ENCODE measurements at places on chromosomes 7 and 10.

- no peak for DNase-seq
Observed at GRCh38 chr7:121940918-121941317, 68.0 kb downstream of the PTPRZ1 start.

DNA sequence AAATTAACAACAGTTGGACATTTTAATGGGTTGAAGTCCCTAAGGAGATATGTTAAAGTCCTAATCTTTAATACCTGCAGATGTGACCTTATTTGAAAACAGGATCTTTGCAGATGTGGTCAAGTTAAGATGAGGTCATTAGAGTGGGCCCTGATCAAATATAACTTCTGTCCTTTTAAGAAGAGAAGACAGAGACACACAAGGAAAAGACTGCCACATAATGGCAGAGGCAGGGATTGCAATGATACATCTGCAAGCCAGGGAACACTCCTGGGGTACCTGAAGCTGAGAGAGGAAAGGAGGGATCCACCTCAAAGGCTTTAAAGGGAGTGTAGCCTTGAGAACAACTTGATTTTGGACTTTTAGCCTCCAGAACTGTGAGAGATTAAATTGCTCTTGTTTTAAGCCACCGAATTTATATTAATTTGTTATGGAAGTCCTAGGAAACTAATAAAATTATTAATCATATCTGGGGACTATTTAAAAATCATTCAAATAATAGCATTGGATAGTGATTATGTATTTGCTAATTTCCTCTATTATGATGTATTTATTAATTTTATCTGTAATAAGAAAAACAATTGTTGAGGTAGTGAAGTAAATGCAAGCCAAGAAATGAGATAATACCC is 700.0 kb upstream of the PCDH15 start:
- no peak for DNase-seq

GRCh38 chr10:107915215-107915610 is 750.7 kb upstream of the SORCS1 start:
- no peak for DNase-seq

DNA sequence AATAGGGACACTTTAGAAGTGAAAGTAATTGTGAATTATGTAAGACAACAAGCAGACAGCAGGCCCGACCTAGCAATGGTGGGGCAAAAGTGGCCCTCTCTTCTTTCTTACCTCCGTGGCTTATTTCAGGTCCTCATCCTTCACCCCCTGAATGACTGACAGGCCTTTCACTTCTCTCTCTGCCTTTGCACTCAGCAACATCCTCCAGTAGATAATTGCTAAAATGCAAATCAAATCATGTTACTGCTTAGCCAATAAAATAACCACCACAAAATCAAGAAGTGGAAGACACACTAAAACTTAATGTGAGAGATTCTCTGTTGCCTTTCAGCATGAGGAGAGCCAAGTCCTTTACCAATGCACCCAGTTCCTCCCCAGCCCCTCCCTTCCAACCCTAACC is 274.6 kb upstream of the ZNF32 start:
- no peak for DNase-seq

- DNase-seq = peak; percentile 25
Observed at GRCh38 chr7:98211676-98212531, 665 bp downstream of the BHLHA15 start.

GRCh38 chr7:91050677-91051076 is 213.6 kb upstream of the FZD1 start:
- peak; percentile 55 for DNase-seq

GRCh38 chr10:3525832-3526449 is 259.1 kb downstream of the KLF6 start:
- peak; percentile 89 for DNase-seq

DNA sequence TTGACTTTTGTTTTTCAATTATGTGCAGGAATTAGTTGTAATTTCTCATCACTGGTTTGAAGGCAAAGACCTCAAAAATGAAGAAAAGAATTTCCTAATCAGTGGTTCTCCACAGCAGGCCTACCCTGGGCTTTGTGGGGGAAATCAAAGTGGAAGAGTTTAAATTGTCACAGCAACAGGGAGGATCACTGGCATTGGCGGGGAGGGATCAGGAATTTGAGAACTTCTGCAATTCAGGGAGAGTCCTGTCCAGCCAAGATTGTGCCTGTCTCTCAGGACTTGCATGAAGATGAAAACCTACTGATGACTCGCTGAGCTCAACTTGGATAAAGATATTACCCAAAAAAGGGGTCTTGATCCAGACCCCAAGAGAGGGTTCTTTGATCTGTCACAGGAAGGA is 70.1 kb downstream of the HACD1 start:
- peak; percentile 17 for DNase-seq

GRCh38 chr7:88337572-88337971 is 30.9 kb upstream of the STEAP4 start:
- no peak for DNase-seq

- DNase-seq = no peak
Observed at GRCh38 chr10:120145107-120145506, 252.6 kb downstream of the SEC23IP start.

- DNase-seq = peak; percentile 23
Observed at GRCh38 chr10:118966076-118966849, 63.3 kb upstream of the NANOS1 start.

DNA sequence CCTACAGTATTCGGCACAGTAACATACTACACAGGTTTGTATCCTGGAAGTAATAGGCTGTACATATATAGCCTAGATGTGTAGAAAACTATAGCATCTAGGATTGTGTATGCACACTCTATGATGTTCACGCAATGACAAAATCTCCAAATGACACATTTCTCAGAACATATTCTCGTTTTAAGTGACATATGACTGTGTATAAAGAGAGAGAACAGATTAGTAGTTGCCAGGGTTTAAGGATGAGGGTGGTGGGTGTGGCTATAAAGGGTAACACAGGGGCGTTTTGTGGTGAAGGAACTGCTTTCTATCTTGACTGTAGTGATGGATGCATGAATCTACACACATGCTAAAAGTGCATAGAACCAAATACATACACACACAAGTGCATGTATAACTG is 101.2 kb downstream of the ARL4A start:
- DNase-seq = no peak

- DNase-seq = no peak
Observed at GRCh38 chr7:130908345-130909160, 174.5 kb upstream of the KLF14 start.

DNA sequence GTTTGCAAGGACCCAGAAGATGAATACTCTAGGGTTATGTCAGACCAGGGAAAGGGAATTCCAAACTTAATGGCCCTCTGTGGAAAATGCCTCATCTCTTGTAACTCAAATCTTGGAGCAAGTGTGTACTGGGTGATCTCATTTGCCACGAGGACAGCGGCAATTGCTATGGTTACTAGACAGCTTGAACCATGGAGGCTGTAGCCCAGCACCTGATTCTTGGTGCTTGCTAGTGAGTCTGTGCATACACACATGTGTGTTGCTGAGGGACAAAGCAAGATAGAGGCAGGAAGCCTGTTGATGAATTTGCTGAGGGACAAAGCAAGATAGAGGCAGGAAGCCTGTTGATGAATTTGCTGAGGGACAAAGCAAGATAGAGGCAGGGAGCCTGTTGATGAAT is 58.6 kb upstream of the FEZF1 start:
- DNase-seq = no peak

DNA sequence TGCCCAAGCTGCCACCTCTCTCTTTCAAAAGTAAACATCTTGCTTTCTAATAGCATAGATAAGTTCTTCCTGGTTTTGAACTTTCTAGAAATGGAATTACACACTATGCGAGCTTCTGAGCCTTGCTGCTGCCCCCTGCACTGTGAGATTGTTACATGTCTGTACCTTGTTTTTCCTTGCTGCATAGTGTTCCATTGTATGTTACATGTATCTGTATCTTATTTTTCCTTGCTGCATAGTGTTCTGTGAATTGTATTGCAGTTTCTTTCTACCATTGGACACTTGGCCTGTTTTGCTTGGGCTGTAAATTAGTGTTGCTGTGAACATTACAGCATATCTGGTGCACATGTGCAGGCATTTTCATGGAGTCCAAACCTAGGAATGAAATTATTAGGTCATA is 24.0 kb upstream of the VWA2 start:
- DNase-seq = no peak

DNA sequence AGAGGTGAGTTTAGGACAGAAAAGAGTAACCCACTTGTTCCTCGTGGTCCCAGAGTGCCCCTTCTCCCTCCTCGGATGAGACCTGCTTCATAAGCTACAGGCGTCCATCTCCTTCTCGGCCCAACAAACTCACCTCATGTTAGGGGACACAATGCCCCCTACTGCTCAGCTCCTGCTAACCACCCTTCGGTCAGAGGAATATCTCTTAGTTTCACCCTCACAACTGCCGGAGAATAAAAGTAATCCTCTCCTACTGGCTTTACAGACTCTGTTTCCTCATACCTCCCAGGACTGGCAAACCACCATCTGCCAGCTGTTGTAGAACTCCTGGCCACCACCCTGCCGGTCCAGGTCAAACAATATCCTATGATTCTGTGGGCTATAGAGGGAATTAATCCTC is 3.2 kb downstream of the AKR1B15 start:
- DNase-seq = no peak

GRCh38 chr10:51804866-51805265 is 105.5 kb upstream of the CSTF2T start:
- DNase-seq = no peak

DNA sequence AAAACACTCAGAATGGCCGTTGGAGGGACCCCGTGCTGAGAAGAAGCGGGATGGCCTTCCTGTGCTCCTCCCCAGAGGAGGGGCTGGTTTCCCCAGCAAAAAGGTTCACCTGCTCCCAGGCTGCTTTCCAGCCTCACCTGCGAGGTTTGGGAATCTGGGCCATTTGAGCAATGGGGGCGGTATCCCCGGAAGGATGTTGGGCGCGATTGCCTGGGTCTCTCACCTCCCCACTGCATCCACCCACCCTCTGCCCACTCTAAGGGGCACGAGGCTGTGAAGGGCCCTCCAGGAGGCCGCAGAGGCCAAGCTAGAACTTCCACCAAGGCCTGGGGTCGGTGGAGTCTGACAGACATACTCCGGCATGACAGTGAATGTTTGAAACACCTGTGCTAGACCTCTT is 147.6 kb downstream of the PAXIP1 start:
- no peak for DNase-seq

- no peak for DNase-seq
Observed at GRCh38 chr10:126207313-126207771, 180.9 kb downstream of the ADAM12 start.

- no peak for DNase-seq
Observed at GRCh38 chr7:116771640-116772039, 90.7 kb upstream of the CAPZA2 start.

- DNase-seq = no peak
Observed at GRCh38 chr10:13310518-13311176, 10.8 kb upstream of the PHYH start.

- DNase-seq = peak; percentile 74
Observed at GRCh38 chr10:78416031-78417011, 382.7 kb downstream of the RPS24 start.

DNA sequence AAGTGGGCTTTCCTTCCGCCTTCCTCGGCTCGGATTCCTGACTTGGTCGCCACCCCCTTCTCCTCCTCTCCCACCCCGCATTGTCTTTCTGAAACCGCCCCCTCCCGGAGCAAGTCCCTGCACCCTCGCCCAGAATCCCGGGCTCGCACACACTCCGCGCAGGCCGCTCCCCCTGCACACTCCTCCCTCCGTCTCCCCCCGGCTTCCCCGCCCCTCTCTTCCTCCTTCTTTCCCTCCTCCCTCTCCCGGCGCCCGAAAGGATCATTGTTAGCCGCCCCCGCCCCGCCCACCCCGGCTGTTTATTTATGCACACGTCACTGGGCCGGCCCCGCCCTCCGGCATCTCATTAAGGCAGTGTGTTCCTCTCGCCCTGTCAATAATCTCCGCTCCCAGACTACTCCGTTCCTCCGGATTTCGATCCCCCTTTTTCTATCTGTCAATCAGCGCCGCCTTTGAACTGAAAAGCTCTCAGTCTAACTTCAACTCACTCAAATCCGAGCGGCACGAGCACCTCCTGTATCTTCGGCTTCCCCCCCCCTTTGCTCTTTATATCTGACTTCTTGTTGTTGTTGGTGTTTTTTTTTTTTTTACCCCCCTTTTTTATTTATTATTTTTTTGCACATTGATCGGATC is at the start of gene TCF7L2:
TSS of gene TCF7L2 (plus strand) at position 373 of the 633 bp plus-strand sequence. CDS start 510 bp downstream, outside the sequence.
- peak; percentile 97 for DNase-seq

DNA sequence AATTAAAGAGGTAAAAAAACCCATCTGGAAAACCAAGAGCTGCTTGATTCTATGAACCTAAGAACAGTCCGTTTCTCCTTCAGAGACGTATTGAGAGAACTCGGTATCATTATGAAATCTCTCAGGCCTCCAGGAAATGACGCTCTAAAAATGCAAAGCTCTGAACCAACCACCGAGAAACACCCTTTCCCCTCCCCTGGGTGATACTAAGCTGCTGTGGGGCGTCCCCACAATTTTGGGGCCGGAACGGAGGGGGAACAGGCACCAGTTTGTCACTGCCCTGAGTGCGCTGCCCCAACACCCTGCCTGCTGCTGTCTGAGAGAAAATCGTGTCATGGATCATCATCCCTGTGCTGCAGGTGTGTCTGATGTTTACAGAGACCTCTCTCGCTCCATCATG is 509.5 kb downstream of the DNAJB6 start:
- no peak for DNase-seq

- DNase-seq = no peak
Observed at GRCh38 chr10:128306535-128306934, 180.3 kb upstream of the MKI67 start.

DNA sequence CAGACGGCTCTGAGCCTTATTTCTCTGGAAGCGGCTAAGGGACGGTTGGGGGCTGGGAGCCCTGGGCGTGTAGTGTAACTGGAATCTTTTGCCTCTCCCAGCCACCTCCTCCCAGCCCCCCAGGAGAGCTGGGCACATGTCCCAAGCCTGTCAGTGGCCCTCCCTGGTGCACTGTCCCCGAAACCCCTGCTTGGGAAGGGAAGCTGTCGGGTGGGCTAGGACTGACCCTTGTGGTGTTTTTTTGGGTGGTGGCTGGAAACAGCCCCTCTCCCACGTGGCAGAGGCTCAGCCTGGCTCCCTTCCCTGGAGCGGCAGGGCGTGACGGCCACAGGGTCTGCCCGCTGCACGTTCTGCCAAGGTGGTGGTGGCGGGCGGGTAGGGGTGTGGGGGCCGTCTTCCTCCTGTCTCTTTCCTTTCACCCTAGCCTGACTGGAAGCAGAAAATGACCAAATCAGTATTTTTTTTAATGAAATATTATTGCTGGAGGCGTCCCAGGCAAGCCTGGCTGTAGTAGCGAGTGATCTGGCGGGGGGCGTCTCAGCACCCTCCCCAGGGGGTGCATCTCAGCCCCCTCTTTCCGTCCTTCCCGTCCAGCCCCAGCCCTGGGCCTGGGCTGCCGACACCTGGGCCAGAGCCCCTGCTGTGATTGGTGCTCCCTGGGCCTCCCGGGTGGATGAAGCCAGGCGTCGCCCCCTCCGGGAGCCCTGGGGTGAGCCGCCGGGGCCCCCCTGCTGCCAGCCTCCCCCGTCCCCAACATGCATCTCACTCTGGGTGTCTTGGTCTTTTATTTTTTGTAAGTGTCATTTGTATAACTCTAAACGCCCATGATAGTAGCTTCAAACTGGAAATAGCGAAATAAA is 175.5 kb downstream of the RNF216 start:
- DNase-seq = no peak

DNA sequence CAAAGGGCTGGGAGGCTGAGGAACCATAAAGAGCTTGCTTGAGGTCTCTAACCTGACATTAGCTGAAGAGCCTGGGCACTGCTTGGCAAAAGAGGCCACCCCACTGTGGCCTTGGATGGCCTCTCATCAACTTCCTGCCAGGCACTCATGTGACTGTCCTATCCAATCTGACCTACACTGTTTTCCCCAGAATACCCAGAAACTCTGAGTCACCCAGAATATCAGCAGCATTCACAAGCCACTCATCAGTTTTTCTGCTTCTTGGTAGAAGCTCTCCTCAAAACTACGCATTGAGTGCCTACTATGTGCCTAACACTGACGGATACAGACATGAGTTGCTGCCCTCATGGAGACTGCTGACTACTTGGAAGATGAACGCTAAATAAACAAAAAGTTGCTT is 4.1 kb upstream of the NT5C2 start:
- DNase-seq = peak; percentile 94
